ENCODE measurements at places on chromosomes 12 and 14. TPM values are rescaled to one million over a fixed set of nuclear protein-coding genes. Genes with fewer than 3 reads are reported as not detected.

GRCh38 chr12:5031958-5032357 lies 11.7 kb upstream of the KCNA5 start:
- DNase-seq: no peak

DNA sequence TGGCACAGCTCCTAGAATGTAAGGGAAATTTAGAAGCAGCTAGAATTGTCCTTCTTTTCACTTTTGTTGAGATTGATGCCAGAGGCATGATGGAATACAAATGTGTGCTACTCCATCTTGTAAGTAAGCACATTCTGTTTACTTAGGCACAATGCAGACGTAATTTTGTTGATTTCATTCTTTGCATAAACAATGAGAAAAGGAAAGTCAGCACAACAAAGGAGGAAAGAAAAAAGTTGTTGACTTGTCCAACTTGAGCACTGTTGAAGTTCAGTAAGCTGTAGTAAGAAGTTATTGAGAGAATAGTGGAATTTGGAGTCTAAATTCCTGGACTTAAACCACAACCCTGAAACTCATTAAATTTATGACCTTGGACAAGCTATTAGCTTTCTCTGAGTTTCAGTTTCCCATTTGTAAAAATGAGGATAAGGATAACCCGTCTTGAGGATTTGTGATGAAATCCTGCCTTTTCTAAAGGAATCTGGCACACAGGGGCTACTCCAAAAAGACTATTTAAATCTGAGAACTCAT lies 19.4 kb upstream of the CNTN1 start:
- no peak for DNase-seq

DNA sequence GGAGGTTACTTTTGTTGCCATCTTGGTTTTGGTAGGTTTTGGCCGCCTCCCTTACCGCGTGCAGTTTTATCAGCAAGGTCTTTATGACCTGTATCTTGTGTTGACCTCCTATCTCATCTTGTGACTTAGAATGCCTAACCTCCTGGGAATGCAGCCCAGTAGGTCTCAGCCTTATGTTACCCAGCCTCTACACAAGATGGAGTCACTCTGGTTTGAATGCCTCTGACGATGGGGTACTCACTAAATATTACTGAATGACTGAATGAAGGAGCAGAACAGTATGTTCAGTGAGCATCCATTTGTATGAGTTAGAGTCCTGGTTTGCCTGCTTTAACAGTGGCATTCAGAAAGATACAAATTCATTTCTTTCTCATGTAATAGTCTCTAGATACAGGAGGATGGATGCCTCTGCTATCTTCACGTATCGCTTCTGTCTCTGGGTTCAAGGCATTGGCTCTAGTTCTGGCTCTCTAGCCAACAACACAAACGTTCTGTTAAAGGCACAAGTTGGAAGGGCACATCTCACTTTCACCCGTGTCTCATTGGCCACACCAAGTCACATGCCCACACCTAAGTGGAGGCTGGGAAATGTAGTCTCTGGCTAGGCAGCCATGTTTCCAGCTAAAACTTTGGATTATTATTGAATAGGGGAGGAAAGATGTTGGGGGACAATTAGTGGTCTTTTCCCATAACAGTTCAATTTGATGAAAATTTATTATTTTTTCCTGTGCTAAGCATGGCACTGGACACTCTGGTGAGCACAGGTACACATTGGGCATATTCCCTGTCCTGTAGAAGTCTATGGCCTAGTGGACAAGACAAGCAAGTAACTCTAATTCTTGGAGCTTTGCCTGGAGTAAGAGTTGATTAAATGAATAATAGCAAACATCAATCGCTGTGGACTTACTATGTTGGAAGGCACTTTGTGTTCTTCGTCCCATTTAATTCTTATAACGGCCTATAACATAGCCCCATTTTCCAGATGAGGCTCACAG lies 75.2 kb upstream of the RPH3A start:
- no peak for DNase-seq

DNA sequence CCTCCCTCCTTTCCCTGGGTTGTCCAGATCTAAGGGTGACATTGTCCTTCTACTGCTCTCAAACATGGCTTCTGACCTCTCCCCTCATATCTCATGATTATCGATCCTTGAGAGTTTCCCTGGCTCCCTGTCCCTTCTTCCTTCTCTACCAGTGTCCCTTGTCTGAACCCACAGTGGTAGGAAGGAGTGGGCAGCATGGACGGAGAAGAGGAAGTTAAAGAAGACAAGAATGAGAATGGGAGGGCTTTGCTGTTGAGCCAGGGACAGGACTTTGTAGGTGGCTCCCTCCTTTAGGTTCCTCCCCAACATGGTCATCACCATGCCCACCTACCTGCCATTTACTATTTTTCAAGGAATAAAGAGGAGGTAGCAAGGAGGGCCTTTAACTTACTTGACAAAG lies 166.7 kb downstream of the TMEM117 start:
- DNase-seq: no peak

DNA sequence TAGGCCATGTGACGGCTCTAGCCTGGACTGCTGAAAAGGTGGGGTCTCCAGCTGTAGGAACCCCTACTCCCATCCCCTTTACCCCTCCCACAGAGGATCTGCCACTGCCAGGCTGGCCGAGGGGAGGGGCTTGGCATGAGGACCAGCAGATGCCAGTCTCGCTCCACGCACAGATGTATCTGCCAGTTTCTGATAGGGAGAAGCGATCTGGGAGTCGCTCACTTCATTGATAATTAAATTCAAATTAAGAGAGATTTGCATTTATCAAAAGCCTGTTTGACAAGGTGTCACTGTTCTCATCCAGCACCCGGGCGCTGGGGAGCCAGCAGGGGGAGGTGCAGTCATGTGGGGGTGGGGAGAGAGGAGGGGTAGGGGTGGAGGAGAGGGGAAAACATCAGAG lies 217.6 kb upstream of the MYL2 start:
- no peak for DNase-seq

GRCh38 chr14:76876076-76876475 lies 49.9 kb downstream of the LRRC74A start:
- DNase-seq: no peak

The STX2 gene
- total RNA-seq: 24.6 TPM

The KRT2 gene
- total RNA-seq: not detected

The KRT77 gene
- total RNA-seq: not detected

The SYNDIG1L gene
- 1.6 TPM for total RNA-seq

The SNRNP35 gene
- total RNA-seq: 23.3 TPM
